ENCODE measurements at places on chromosomes 4 and X.

DNA sequence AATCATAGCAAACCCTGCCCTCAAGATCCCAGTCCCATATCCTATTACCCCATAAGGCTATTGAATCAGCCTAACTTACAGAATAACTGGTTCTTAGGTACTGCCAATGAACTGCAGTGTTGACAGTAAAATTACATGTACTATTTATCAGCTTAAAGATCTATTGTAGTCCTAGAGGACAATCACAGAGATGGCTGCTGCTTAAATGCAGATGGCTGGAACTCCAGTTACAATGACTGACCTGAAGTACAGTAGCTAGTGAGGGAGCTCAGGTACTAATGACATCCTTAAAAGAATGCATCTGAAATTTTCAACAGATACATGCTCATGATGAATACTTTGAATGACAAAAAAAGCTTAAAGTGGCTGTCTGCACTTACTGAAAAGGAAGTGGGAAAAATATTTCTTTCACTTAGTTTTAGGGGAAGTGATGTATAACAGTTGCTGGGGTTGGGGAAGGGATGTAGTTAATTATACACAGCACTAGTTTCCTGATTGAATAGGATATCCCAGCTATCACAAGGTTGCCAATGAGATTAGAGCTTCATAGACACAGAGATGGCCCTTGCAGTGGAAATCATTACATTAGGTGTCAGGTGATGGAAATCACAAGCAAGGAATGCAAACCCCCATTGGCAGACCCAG, 42.0 kb downstream of the USP26 start:
- DNase-seq = no peak

GRCh38 chrX:136765821-136766356, 14.8 kb downstream of the ARHGEF6 start:
- no peak for DNase-seq

DNA sequence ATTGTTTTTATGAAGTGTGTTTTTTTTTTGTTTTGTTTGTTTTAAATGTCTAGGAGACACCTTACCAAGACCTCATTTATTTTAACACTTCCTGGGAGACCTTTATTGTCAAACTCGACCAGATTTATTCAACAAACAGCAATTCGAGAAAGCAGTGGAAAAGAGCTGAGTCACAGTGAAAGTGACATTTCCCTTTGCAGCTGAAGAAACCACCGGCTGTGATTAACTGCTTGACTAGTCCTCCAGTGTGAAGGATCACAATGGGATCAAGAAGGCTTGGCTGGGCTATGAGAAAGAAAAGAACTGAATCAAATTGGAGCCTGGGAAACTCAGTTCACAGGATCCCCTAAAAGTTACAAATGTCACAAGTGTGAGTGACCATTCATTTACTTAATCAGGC, 11.9 kb upstream of the ADH7 start:
- no peak for DNase-seq

GRCh38 chr4:26782830-26783202, 77.8 kb upstream of the STIM2 start:
- DNase-seq = no peak

DNA sequence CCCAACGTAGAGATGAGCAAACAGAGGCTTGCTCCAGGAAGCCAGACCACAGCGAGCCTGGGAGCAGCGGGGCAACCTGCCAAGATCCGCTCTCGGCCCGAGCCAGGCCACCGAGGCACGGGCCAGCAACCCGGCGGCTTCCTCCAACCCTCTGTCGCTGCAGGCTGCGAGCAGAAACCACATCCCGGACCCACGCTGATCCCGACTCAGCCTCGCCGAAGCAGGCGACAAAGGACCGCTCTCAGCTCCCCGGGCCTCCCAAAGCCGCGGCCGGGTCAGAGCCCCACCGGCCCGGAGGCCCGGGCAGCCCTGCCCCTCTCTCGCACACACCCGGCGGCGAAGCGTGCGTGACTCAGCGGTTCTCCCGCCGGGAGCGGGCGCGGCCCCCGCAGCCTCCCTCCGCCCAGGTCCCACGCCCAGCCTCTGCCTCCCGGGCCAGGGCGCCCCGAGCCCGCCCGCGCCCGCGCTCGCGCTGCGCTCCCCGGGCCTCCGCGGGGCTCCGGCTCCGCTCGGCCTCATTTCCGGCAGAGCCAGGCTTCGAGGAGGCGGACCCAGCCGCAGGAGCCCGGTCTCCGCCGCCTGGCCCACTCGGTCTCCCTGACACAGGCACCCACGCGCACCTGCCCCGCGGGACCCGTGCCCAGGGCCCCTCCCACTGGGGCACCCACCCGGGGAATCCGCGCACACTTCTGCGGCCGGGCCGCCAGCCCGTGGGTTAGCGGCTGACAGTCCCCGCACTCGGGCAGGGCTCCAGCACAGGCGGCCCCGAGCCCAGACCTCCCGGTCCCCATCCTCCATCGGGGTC, 1.7 kb downstream of the PPP2R2C start:
- no peak for DNase-seq

- DNase-seq = peak; percentile 69
Measured at GRCh38 chr4:27048429-27049238, 188.0 kb downstream of the STIM2 start.

DNA sequence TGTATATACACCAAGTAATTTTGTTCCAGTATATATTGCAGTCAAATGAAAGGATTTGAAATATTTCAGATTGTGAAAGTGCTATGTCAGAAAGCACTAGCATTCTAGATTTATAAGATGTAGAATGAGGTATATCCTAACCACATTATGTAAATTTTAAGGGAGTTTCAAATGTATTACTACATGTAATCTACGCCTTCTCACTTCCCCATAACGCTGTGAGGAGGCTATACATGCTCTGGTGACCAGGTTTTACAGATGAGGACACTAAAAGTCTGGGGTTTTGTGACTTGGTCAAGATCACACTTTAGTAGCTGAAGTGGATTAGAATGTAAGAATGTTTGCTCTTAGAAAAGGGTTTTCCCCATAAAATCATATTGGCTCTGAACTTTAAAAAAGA, 8.1 kb downstream of the ENPEP start:
- no peak for DNase-seq

GRCh38 chrX:103637604-103638338, 9.0 kb downstream of the TCEAL1 start:
- DNase-seq = no peak

DNA sequence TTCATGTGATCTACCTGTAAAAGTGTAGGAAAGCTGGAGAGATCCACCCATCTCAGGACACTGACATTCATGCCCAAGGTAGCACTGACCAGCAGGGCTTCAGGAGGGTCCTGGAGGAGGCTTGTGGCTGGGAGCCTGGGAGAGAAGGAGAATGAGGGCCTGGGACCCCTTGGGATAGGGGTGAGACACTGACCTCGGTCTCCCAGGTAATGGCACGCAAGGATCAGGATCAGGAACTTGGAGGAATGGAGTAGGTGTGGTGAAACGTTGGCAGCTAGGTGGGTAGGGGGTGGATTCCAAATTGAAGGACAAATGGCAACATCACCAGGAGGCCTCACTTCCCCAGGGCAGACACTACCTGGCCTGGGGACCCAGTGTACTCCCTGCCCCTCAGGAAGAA, 12.4 kb upstream of the RGS12 start:
- no peak for DNase-seq

DNA sequence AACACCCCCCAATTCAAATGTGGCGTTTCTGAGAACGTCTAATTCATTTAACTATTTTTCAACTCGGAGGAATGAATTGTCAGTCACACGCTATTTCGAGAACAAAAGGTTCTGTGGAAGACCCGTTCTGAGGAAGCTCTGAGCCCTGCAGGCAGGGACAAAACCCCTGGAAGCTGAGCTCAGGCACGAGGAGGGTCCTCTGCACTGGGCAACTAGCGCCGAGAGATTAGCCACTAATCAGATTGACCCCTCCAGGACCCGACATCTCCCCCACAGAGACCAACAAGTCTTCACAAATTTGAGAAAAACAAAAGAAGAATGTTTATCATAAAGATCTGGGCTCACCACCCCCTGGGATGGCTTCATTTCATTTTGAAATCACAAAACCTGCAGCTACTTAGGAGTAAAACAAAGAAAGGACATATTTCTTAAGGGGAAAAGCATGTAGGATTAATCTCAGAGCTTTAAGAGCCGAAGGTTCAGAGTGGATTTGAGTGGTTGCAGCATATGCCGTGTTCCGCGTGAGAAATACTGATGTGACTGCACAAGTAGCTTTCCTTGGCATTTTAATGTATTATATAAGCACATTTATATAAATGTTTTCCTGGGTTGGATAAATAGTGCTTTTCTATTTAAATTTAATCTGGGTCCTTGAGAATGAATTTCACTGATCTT, 41.8 kb downstream of the ADRA2C start:
- DNase-seq = no peak

- no peak for DNase-seq
Measured at GRCh38 chrX:13110433-13111324, 66.3 kb upstream of the FAM9C start.

GRCh38 chr4:127737295-127737694, 7.1 kb downstream of the SLC25A31 start:
- no peak for DNase-seq

GRCh38 chr4:2617955-2618354, 81.5 kb downstream of the FAM193A start:
- DNase-seq = no peak

DNA sequence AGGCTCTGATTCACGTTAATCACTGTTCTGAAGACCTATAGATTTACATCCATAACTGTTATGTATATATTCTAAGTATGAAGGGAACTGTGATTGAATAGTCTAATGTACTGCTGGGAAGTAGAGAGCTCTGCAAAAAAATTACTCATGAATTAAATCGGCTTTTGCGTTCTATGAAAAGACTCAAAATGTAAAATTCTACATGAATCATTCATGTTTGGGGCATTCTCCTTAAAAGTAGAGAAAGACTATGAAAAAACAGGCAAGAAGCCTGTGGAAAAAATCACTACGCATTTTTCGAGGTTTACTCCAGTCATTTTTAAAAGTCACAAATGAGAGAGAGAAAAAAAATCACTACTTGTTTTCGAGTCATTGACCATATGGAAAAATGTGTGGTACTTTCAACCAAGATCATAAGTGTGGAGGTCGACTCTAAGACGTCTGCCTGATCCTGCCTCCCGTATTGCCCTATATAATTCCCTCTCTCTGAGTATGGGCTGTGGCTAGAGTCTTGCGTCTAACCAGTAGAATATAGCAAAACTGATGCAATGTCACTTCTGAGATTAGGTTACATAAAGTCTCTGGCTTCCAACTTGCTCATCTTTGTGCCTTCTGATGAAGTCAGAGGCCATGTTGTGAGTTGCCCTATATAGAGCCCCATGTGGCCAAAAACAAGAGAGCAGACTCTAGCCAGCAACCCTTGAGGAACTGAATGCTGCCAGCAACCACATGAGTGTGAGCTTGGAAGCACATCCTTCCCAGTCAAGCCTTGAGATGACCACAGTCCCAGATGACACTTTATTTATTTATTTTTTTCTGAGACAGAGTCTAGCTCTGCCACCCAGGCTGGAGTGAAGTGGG, 32.1 kb upstream of the VEGFD start:
- no peak for DNase-seq

GRCh38 chr4:15148199-15148598, 145.9 kb downstream of the CPEB2 start:
- DNase-seq = no peak

DNA sequence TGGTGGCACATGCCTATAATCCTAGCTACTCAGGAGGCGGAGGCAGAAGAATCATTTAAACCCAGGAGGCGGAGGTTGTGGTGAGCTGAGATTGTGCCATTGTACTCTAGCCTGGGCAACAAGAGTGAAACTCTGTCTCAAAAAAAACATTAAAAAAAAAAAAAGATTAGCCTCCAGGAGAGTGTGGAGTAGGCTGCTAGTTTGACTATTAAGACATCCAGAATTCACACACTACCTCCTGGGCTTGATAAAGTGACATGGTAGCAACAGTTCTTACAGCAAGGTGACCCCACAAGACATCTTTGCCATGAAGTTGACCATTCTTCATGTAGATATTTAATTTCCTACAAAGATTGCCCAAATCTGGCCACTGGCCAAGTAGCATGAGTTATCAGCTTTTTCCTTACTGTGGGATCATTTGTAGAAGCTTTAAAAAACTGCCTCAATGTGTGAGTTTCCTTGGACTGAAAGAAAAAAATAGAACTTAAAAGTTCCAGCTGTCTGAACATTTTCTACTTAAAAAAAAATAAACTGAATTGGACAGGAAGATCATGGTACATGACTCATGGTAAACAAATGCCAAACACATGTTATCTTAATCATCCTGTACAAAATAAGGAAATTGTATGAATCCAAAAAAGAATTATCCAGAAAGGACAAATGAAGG, 35.3 kb upstream of the SPRY1 start:
- no peak for DNase-seq

DNA sequence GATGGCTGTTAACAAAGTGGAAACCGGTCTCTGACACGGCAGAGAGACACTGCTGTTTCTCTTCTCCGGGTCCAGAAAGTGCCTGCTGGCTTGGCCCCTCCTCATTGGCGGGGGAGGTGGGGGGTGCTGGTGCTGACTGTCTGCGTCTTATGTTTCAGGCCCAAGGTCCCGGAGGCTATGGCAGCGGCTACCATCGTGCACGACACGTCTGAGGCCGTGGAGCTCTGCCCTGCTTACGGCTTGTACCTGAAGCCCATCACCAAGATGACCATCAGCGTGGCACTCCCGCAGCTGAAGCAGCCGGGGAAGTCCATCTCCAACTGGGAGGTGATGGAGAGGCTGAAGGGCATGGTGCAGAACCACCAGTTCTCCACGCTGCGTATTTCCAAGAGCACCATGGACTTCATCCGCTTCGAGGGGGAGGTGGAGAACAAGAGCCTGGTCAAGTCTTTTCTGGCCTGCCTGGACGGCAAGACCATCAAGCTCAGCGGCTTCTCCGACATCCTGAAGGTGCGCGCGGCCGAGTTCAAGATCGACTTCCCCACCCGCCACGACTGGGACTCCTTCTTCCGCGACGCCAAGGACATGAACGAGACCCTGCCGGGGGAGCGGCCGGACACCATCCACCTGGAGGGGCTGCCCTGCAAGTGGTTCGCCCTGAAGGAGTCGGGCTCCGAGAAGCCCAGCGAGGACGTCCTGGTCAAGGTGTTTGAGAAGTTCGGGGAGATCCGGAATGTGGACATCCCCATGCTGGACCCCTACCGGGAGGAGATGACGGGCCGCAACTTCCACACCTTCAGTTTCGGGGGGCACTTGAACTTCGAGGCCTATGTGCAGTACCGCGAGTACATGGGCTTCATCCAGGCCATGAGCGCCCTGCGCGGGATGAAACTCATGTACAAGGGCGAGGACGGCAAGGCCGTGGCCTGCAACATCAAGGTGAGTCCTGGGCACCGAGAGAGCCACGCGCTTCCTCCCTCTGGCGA, 2.2 kb downstream of the AKAP17A start:
- no peak for DNase-seq

DNA sequence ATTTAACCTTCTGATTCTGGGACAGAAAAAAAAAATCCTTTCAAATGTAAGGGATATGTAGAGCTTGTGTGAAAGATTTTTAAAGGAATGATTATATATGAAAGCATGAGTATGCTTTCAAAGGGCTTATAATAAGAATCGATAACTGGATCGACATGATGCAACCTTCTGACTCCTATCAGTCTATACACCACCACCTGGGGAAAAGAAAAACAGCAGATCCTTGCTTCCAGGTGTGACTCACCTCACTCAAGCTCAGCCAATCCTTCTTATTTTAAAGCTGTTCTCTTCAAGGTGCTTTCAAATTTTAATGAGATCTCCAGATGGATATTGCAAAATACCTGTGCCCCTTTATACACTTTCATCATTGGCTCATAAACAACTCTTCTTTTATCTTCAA, 102.1 kb upstream of the EDNRA start:
- DNase-seq = no peak

GRCh38 chr4:168486912-168487281, 6.6 kb upstream of the DDX60L start:
- DNase-seq = no peak

- DNase-seq = no peak
Measured at GRCh38 chr4:56637154-56637553, 43.9 kb downstream of the HOPX start.

Measured in NCI-H510A treated with DMSO at 0.1 percent for 48 hours (cell line).